GM12878 (cell line): ENCODE measurements at places on chromosomes 5 and 9. TPM values are rescaled to one million over a fixed set of nuclear protein-coding genes. Genes with fewer than 3 reads are reported as not detected.
A peak's percentile ranks its signal among the peaks of the same experiment; 100 is the strongest.

The PIP5K1B gene
- 14.5 and 16.2 TPM in 2 replicates for total RNA-seq

The PIGO gene
- 19.9 and 23.2 TPM in 2 replicates for total RNA-seq

The PCDHAC1 gene
- not detected in 2 replicates for total RNA-seq

The FOXE1 gene
- not detected in 2 replicates for total RNA-seq

The CCL21 gene
- 0.24 and 0.26 TPM in 2 replicates for total RNA-seq

The CARTPT gene
- not detected in 2 replicates for total RNA-seq

The PTGS1 gene
- total RNA-seq: 1.2 TPM in 2 replicates

DNA sequence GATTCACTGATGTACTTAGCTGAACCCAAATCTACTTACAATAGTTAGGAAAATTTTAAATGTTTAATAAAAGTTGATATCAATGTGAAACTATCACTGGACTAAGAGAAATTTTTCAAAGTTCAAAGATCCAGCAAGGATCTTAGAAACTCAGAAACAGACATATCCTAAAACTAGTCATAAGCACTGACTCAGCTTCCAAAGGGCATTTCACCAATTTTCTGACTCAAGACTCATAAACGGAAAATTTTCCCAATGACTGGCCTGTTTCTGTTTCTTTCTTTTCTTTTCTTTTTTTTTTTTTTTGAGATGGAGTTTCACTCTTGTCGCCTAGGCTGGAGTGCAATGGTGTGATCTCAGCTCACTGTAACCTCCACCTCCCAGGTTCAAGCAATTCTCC lies 66.6 kb downstream of the CDC14B start:
- DNase-seq: no peak
- no peaks in the 10 kb centered on the region for H3K36me3 ChIP-seq
- no peaks in the 10 kb centered on the region for H3K27me3 ChIP-seq
- H3K4me3 ChIP-seq: no peak overlapping the region
- H3K4me1 ChIP-seq: no peaks in the 10 kb centered on the region

GRCh38 chr5:72647806-72648205 lies 140.6 kb upstream of the ZNF366 start:
- H3K27ac ChIP-seq: no peak overlapping the region
- no peaks in the 10 kb centered on the region; the same call in 1 of the 2 replicates for H3K27me3 ChIP-seq
- H3K4me3 ChIP-seq: no peak overlapping the region
- no peaks in the 10 kb centered on the region for H3K36me3 ChIP-seq
- H3K4me1 ChIP-seq: no peaks in the 10 kb centered on the region

GRCh38 chr9:91611582-91611981 lies 187.9 kb upstream of the NFIL3 start:
- no peaks in the 10 kb centered on the region for H3K36me3 ChIP-seq
- no peak overlapping the region for H3K4me3 ChIP-seq
- DNase-seq: no peak
- no peak overlapping the region for H3K27ac ChIP-seq
- H3K27me3 ChIP-seq: no peaks in the 10 kb centered on the region
- H3K4me1 ChIP-seq: no peaks in the 10 kb centered on the region

DNA sequence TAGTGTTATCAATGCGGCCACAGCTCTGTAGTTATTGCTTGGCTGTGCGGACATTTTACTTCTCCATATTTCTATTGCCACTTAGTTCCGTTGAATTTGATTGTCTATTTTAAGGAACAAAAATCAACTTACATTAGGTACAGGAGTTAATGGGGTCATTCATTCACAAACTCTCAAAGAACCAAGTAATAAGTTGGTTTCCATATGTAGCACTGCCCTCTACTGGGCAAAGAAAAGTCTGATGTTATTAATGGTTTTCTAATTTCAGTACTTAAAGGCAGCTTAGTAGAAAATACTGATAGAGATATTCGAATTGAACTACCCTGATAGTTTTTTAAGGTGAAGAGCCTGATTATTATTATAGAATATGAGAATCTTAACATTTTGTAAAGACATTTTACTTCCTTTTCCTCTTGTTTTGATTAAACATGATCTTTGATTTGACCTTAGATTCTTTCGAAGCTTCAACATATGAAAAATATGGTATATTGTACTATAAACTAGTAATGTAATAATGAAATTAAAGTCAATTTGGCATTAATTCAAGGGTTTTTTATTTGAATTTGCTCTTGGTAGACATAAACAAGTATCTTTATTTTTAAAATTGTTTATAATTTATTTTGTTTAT lies 119.5 kb upstream of the CTNND2 start:
- no peak overlapping the region for H3K27ac ChIP-seq
- H3K4me3 ChIP-seq: no peak overlapping the region
- peak; percentile 1 for DNase-seq

DNA sequence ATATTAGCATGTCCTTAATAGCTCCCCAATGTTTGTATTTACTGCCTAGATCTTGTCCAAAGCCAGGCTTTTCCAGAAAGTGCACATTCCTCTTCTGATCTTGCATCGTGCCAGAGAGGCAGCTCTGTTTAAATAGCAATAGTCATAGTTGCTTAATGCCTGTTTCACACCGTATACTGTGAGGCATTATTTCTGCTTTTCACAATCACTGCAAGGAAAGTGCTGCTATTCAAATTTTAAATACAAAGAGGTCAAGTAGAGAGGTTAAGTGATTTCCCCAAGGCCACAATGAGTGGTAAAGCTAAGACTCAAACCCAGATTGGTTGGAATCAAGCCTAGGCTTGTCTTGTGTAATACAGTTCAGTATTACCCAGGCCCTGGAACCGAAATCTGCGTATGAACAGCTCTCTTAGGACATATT lies 153.6 kb downstream of the SNX18 start:
- peaks cover 10% of the 10 kb centered on the region; the same call in 1 of the 2 replicates for H3K4me1 ChIP-seq
- DNase-seq: no peak
- H3K4me3 ChIP-seq: no peak overlapping the region
- H3K36me3 ChIP-seq: no peaks in the 10 kb centered on the region

GRCh38 chr5:148859703-148860102 lies 33.3 kb downstream of the ADRB2 start:
- no peaks in the 10 kb centered on the region for H3K36me3 ChIP-seq
- no peak overlapping the region for H3K27ac ChIP-seq
- DNase-seq: no peak
- H3K4me3 ChIP-seq: no peak overlapping the region

DNA sequence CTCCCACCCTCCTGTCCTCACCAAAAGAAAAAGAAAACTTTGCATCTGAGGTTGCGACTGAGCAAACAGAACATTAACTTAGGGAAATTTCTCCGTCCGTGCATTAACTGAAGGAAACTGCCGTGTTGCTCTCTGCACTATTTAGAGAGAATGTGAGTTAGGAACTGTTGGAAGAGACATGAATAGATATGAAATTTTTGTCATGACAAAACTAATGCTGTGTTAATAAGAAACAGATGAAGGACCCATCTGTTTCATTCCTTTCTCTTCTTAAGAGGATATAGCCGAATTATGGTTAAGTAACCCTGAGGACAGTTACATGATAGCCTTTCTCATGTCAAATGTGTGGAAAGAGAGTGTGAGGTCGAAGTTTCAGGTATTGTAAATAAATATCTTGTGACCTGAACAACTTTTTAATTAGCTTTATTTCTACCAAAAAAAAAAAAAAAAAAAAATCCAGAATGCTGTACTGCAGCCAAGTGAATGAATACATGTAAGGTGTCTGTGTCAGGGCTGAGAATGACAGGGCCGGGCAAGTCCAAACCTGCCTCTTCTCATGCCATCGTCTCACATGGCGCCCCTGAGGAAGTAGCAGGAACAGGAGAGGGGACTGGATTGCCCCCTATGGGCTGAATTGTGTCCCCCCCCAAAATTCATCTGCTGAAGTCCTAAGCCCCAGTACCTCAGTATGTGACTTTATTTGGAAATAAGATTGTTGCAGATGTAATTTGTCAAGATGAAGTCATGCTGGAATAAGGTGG lies 35.6 kb upstream of the ANKRD33B start:
- H3K4me3 ChIP-seq: no peak overlapping the region
- H3K4me1 ChIP-seq: peaks cover 11% of the 10 kb centered on the region
- no peaks in the 10 kb centered on the region for H3K36me3 ChIP-seq
- H3K27me3 ChIP-seq: no peaks in the 10 kb centered on the region

GRCh38 chr5:180523629-180524466 lies 29.7 kb downstream of the CNOT6 start:
- peaks cover 20% of the 10 kb centered on the region for H3K4me1 ChIP-seq
- no peaks in the 10 kb centered on the region; the same call in 1 of the 2 replicates for H3K36me3 ChIP-seq

DNA sequence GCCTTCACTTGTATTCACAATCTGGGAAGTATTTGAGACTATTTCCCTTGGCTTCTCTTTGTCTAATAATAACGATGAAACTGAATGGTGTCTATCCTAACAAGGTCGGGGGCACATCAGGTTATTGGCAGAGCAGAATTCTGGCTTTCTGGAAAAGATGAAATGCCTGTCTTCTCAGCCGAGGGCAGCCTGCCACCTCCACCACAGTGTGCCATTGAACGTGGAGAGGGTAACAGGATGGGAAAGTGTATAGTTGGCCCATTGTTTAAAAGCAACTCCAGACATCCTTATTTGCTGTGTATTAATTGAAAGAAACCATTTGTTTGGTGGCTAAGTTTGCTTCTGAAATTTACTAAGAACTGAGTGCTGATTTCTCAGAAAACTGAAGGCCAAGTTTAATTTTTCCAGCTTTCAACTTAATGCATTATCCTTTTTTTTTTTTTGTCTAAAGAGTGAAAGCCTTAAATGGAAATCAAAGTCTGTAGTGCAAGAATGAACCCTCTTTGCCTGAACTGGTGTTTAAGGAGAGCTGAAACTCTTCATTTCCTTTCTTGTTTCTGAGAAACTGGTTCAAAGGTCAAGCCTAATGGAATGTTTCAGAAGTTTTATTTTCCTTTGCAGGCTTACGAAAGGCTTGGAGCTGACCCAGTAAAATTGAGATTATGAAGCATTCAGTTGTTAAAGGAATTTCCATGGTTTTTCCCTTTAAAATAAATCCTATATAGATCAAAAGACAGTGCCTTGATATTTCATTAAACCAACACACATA lies 563.7 kb upstream of the DAP start:
- H3K27me3 ChIP-seq: no peaks in the 10 kb centered on the region
- H3K4me3 ChIP-seq: no peak overlapping the region
- DNase-seq: no peak
- H3K27ac ChIP-seq: no peak overlapping the region
- H3K4me1 ChIP-seq: no peaks in the 10 kb centered on the region

DNA sequence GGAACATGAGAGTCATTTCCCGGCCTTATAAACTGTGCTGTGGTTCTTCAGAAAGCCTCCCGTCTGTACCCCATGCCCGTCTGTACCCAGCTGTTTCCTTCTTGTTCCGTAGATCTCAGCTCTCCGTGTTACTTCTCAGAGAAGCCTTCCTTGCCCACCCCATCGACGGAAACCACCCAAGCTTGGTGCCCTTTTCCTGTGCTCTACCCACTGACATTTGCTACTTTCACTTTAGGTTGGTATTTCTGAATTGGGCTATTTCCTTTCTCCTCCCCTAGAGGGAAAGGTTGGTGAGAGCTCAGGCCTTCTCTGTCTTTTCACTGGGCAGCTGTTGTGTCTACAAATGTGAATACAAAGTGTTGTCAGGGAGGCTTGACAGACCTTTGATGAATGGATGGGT lies 764.5 kb upstream of the ADAMTS16 start:
- H3K27ac ChIP-seq: no peak overlapping the region
- H3K4me3 ChIP-seq: no peak overlapping the region
- H3K4me1 ChIP-seq: no peaks in the 10 kb centered on the region
- DNase-seq: no peak
- no peaks in the 10 kb centered on the region for H3K27me3 ChIP-seq
- H3K36me3 ChIP-seq: no peaks in the 10 kb centered on the region

DNA sequence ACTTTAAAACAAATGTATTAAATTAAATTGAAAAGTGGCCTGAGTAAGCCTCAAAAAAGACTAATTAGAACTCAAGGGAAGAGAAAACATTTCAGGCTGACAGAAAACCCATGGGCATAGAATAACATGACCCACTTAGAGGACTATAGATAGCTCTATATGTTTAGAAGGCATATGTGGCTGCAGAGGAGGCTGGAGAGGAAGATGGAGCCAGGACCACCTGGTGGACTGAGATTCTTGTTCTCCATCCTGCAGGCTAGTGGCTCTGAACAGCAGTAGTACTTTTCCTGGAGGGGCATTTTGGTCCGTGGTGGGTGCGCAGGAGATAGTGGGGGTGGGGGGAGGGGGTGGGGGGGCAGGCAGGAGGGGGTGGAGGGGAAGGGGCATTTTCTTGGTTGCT lies 10.3 kb upstream of the NPR2 start:
- no peaks in the 10 kb centered on the region for H3K27me3 ChIP-seq
- H3K36me3 ChIP-seq: peaks cover 2% of the 10 kb centered on the region
- no peak overlapping the region for H3K4me3 ChIP-seq
- DNase-seq: no peak
- H3K27ac ChIP-seq: no peak overlapping the region
